RWPE2 (cell line): ENCODE measurements at places on chromosomes 11 and 22.
A peak's percentile ranks its signal among the peaks of the same experiment; 100 is the strongest.

DNA sequence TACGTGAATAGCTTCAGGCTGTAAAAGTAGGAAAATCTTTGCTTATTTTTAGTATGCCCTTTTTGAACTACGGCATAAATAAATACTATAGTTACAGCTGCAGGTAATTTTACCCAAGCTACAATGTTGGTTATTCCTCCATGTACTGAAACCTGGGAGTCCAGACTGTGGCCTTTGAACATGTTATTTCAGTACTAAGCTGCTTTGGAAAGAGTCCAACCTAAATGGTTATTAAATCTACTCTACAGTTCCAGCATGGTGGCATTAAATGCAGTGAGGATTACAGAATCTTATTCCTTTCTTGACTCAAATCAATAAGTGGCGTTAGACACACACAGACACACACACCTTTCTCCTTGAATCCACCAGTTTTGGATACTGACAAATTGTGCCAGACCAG lies 165.1 kb downstream of the MSANTD4 start:
- H3K4me3 ChIP-seq = no peak overlapping the region
- H3K27ac ChIP-seq = no peak overlapping the region
- no peaks in the 10 kb centered on the region for H3K36me3 ChIP-seq
- H3K4me1 ChIP-seq = no peaks in the 10 kb centered on the region

GRCh38 chr11:120746836-120747609 lies 235.5 kb downstream of the GRIK4 start:
- H3K4me1 ChIP-seq = no peaks in the 10 kb centered on the region
- H3K4me3 ChIP-seq = no peak overlapping the region
- no peaks in the 10 kb centered on the region for H3K27me3 ChIP-seq
- no peaks in the 10 kb centered on the region for H3K36me3 ChIP-seq

DNA sequence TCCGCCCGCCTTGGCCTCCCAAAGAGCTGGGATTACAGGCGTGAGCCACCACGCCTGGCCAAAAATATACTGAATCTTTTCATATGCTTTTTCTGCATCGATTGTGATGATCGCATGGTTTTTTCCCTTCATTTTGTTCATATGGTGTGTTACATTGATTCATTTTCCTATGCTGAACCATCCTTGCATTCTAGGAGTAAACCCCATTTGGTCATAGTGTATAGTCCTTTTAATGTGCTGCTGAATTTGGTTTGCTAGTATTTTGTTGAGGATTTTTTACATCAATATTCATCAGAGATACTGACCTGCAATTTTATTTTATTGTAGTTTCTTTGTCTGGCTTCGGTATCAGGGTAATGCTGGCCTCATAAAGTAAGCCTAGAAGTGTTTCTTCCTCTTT lies 12.2 kb downstream of the WBP2NL start:
- no peaks in the 10 kb centered on the region for H3K4me1 ChIP-seq
- no peak overlapping the region for H3K4me3 ChIP-seq
- H3K36me3 ChIP-seq = no peaks in the 10 kb centered on the region
- no peak for DNase-seq

- no peak overlapping the region for H3K4me3 ChIP-seq
- DNase-seq = no peak
- no peaks in the 10 kb centered on the region for H3K36me3 ChIP-seq
- no peaks in the 10 kb centered on the region for H3K27me3 ChIP-seq
- H3K27ac ChIP-seq = no peak overlapping the region
- peaks cover 12% of the 10 kb centered on the region for H3K4me1 ChIP-seq
Measured at GRCh38 chr22:17941471-17942406, 82.6 kb downstream of the MICAL3 start.

DNA sequence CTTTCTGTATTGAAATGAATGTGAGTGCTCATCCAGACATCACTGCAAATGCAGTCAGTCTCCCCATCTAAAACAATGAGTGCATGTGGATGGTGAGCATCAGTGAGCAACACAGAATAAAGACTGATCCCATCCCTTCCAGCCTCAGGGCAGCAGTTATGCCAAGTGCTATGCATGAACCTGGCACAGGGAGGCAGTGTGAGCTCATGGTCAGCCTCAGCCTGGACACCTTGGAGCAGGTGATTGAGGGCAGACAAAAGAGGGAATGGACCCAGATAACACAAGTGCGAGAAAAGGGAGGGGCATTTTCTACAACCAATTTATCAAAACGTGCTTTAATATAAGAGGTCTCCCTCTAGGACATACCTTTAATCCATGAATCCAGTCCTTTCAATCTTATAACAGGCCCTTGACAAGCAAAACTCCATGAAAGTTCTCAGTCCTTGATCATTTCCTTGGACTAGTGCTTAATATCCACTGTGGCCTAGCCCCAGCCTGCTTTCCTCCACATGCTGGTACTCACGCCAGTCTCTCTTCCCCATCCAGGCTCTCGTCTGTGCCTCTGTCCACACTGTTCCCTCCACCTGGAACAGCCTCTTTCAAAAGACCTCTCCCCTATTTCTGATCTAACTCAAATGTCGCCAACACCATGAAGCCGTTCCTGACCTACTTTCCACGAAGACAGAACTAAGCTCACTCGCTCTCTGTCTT lies 50.5 kb upstream of the LRRC55 start:
- H3K27ac ChIP-seq = no peak overlapping the region
- H3K27me3 ChIP-seq = no peaks in the 10 kb centered on the region
- DNase-seq = no peak
- no peak overlapping the region for H3K4me3 ChIP-seq
- no peaks in the 10 kb centered on the region for H3K4me1 ChIP-seq

- no peak overlapping the region for H3K27ac ChIP-seq
- no peak overlapping the region for H3K4me3 ChIP-seq
- H3K27me3 ChIP-seq = no peaks in the 10 kb centered on the region
- DNase-seq = no peak
Measured at GRCh38 chr11:119468511-119468910, 45.5 kb upstream of the THY1 start.

DNA sequence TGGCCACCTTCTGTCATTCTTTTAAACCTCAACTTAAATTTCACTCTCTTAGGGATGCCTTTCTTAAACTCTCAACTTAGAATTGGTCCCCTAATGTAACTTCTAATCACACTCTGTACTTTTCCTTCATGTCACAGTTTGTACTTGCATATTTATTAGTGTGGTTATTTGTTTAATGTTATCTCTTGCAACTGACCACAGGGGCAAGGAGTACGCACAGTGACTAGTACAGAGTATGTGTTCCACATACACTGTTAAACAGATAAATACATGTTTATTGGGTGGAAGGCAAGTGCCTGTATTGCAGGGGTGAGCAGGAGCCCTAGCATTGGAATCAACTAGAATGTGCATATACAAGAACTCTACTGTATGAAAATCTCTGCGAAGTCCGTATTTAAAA lies 554.0 kb downstream of the INSC start:
- no peaks in the 10 kb centered on the region for H3K27me3 ChIP-seq
- no peaks in the 10 kb centered on the region for H3K4me1 ChIP-seq
- H3K36me3 ChIP-seq = no peaks in the 10 kb centered on the region
- no peak overlapping the region for H3K4me3 ChIP-seq

- no peak for DNase-seq
- H3K4me1 ChIP-seq = no peaks in the 10 kb centered on the region
- H3K36me3 ChIP-seq = no peaks in the 10 kb centered on the region
- H3K27ac ChIP-seq = no peak overlapping the region
Measured at GRCh38 chr22:26837784-26838470, 180.5 kb downstream of the MIAT start.

DNA sequence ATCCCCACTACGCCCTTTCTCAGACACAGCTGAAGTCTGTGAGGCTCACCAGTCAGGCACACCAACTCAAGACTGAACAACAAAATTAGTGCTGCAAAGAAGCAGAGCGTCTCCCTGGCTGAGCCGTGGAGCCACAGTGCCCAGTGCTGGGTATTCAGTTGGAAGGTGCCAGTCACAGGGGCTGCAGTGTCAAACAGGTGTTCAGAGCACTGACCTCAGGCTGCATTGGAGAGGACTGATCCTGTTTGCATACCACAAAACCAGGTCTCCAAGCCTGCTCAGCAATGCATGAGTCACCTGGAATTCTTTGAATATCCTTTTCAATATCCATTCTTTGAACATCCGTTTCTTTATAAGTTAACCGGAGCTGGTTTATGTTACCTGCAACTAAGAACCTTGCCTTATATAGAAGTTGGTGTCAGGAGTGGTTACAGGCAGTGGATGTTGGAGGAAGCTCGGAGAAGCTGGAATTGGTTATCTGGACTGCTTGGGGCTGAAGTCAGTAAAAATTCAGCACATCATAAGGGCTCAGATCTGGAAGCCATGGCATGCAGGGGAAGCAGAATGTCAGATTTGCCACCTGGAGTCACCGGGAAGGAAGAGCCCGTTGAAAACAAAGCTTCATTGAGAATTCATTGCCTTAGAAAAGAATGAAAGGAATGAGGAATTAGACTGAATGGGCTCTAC lies 30.3 kb downstream of the PDGFB start:
- peak overlapping the region; percentile 97 for H3K27ac ChIP-seq
- peak overlapping the region; percentile 20 for H3K4me3 ChIP-seq
- H3K27me3 ChIP-seq = no peaks in the 10 kb centered on the region
- peak; percentile 83 for DNase-seq
- no peaks in the 10 kb centered on the region for H3K36me3 ChIP-seq

- no peak for DNase-seq
- no peaks in the 10 kb centered on the region for H3K4me1 ChIP-seq
- no peak overlapping the region for H3K4me3 ChIP-seq
- no peaks in the 10 kb centered on the region for H3K36me3 ChIP-seq
- H3K27ac ChIP-seq = no peak overlapping the region
- H3K27me3 ChIP-seq = peaks cover 15% of the 10 kb centered on the region
Measured at GRCh38 chr11:132395434-132395833, 1025.0 kb downstream of the NTM start.

GRCh38 chr11:1504138-1504537 lies 17.6 kb upstream of the MOB2 start:
- H3K27me3 ChIP-seq = no peaks in the 10 kb centered on the region
- no peaks in the 10 kb centered on the region for H3K4me1 ChIP-seq
- no peaks in the 10 kb centered on the region for H3K36me3 ChIP-seq
- no peak for DNase-seq

DNA sequence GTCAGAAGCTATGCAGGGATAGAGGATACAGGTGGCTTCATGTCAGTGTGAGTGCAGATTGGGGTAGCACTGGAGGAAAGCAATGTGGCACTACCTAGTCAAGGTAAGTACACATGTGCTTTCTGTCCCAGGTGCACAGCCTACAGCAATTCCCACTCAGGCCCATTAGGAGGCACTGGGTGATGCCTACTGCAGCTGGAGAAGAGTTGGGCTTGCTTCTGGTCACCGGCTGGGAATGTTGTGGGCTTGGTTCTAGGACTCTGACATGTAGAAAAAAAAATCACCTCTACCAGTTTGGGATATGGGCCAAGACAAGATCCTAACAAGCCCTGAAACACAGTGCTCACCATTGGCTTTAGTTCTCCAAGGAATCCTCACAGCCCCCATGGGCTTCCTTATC lies 69.7 kb downstream of the TENM4 start:
- H3K4me3 ChIP-seq = no peak overlapping the region
- DNase-seq = no peak
- no peaks in the 10 kb centered on the region for H3K27me3 ChIP-seq
- no peak overlapping the region for H3K27ac ChIP-seq
- H3K36me3 ChIP-seq = no peaks in the 10 kb centered on the region

DNA sequence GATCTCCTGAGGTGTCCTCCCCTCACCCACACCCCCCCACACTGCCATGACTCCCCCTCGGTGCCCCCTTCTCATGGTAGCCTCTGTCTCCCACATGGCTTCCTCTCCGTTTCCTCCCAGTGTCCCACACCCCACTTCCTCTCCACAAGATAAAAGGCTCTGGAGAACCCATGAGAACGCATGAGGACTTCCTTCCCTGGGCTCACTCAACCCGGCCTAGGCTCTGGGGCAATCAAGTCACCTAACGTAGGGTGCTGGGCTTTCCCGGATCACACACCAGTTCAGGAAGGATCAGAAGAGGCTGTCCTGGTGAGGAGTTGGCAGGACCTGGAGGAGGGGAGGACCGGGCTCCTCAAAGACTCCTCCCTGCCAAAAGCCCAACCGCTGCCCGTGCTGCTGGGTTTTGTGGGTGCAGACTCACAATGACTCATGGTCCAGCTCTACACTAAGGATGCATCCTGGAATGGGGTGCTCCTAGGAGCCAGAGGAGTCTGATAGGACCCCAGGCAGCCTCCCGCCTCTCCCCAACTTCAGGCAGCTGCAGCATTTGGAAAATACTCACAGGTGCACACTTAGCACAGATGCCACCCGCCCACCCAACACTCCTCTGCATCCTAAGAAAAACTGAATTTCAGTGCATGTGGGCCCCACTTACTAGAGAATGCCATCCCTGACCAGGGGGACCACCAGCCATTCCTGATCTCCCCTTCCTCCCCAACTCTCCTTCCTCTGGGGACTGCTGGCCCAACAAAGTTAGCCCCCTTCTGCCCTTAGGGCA lies 21.0 kb downstream of the SLC22A12 start:
- no peaks in the 10 kb centered on the region for H3K4me1 ChIP-seq
- no peak overlapping the region for H3K4me3 ChIP-seq
- no peak overlapping the region for H3K27ac ChIP-seq

GRCh38 chr11:14336507-14337503 lies 22.2 kb downstream of the RRAS2 start:
- 0 out of 2 replicates have a peak, but pooled peaks cover 6% of the 10 kb centered on the region for H3K36me3 ChIP-seq
- H3K4me1 ChIP-seq = peaks cover 30% of the 10 kb centered on the region
- H3K4me3 ChIP-seq = no peak overlapping the region
- peak; percentile 67 for DNase-seq

DNA sequence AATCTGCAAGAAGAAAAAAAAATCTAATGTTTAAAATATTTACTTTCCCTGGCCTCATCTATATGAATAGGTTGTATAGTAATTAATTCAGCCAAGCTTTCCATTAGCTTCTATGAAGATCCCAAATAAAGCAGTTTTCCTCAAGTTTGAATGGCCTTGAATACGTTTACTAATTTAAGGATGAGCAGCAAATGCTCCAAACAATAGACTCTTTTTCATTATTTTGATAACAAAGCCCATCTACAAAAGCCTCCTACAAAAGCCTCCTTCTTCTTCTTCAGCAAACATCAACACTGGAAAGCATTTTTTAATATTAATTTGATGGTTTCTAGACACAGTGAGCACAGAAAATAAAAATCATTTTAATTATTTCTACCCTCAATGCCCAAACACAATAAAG lies 1130.3 kb upstream of the CNTN5 start:
- H3K36me3 ChIP-seq = no peaks in the 10 kb centered on the region
- no peak for DNase-seq
- no peak overlapping the region for H3K27ac ChIP-seq
- no peaks in the 10 kb centered on the region for H3K27me3 ChIP-seq
